ENCODE measurements at places on chromosomes 1 and 21.

GRCh38 chr1:208552928-208553327 is 308.7 kb upstream of the PLXNA2 start:
- no peak for DNase-seq

DNA sequence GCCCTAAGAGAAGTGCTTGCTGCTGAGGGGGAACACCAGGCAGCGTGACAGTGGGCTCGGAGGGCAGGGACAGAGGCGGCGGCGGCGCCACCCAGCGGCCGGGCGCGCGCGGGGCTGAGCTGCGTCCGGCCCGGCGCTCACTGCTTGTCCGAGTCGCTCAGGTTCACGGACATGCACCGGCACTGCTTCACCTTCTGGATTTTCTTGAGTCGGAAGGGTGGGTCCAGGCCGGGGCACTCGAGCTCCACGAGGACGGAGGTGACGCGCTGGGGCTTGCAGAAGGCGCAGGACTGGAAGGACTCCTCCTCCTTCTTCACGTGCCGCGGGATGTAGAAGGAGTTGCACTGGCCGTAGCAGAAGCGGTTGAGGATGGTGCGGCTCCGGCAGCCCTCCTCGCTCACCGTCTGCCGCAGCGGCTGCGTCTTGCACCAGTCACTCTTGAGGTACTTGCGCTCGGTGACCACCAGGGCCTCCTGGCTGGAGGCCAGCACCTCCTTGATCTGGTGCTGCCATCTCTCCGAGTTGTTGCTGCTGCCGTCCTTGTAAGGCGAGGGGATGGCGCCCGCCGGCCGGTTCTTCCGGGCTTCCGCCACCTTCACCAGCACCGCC is 119.0 kb downstream of the GREM2 start:
- no peak for DNase-seq

DNA sequence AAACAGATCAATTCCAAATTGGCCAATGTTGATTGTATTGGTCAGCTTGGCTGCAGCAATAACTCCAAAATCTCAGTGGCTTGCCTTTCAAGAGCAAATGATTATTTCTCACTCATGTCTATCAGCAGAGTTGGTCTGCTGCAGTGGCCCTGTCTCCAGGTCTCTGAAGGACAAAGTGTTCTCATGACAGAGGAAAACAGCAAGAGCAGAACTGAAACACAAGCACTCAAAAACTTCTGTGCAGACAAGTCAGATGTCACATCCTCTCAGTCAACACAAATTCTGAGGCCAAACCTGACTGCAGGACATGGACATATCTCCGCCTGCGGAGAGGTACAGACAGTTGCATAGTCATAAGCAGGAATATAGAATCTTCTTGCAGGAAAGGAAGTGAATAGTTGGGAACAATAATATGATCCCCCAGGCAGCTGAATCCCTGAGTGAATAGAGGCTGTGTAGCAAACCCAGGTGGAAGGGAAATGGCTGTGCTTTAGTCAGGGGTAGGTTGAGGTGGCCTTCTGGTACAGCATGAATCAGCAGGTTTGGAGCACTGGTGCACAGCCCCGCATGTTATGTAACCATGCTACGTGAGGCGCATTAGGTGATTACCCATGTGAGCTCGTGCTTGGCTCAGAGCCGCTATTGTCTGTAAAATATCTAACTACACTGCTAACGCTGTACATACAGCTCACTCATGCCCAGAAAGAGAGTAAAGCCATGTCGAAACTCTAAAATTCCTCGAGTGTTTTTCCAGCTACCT is 17.1 kb upstream of the UBE2U start:
- no peak for DNase-seq

GRCh38 chr1:51421964-51422363 is 91.6 kb upstream of the TTC39A start:
- no peak for DNase-seq

GRCh38 chr21:42366292-42367010 is at the start of gene TFF1:
Gene TFF1 (minus strand): TSS chr21:42366535. CDS start chr21:42366495, 40 bp downstream.
- no peak for DNase-seq

GRCh38 chr1:109204484-109204883 is 9.2 kb upstream of the SARS1 start:
- DNase-seq, result no peak
